ENCODE measurements at places on chromosomes 16 and 17.

- DNase-seq, result peak; percentile 80
Measured at GRCh38 chr17:56185491-56186221, 32.4 kb downstream of the ANKFN1 start.

- DNase-seq, result no peak
Measured at GRCh38 chr16:85640585-85640984, 27.5 kb downstream of the GSE1 start.

DNA sequence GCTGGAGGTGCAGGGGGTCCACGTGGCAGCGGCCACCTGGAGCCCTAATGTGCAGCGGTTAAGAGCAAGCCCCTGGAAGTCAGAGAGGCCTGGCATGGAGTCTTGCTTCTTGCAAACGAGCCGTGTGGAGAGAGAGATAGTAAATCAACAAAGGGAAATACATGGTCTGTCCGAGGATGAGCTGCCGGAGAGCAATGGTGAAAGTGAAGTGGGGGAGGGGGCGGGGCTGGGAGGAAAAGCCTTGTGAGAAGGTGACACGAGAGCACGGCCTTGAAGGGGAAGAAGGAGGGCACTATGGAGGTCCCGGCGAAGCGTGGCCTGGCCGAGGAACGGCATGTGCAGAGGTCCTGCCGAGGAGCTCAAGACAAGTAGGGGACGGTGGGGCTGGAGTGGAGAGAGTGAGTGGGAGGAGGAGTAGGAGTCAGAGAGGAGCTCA is 6.0 kb upstream of the SERPINF1 start:
- no peak for DNase-seq

DNA sequence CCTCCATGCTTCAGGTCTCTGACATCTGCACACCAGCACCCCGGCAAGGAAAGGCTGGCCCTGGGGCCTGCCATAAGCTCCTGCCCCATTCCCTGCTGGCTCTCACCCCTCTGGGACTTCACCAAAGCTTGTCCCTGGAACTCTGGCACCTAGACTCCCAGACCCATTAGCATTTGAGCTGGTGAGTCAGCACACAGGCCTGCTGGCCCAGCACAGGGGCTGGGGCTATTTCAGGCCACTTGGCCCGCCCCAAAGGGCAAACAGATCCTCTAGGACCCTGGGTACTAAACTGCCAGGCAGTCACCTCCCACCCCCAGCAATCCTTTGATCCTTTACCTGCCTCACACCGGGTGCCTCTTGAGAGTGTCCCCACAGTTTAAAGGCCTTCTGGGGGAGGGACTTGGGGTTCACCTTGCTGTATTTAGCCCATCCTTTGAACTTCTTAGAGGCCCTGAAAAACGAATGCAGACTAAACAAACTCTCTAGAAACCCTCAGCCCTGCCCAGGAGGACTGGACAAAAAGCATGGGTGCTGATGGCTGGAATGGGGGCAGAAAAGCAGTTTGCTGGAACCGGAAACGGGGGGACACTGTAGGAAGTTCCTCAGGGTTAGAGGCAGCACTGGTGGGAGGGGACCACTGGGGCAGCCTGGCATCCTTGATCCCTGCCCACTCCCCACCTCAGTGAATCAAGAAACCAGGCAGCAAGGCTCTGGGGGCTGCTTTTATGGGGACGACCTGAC is 3.2 kb upstream of the SAMD14 start:
- peak; percentile 48 for DNase-seq

DNA sequence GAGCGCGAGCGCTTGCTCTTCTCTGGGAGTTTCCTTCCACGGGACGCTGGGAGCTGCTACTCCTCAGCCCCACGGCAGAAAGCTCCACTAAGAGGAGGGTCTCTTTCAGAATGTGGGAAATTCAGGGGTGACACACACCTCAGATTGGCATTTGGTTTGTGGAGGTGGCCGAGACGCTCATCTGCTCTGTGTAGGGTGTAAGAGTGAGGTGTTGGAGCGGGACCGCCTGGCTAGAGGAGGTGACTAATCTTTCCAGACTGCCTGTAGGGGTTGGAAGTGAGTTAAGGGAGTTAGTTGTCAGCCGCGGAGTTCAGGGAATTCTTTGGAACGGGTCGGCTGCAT is 735 bp downstream of the PSMD11 start:
- DNase-seq, result peak; percentile 81

DNA sequence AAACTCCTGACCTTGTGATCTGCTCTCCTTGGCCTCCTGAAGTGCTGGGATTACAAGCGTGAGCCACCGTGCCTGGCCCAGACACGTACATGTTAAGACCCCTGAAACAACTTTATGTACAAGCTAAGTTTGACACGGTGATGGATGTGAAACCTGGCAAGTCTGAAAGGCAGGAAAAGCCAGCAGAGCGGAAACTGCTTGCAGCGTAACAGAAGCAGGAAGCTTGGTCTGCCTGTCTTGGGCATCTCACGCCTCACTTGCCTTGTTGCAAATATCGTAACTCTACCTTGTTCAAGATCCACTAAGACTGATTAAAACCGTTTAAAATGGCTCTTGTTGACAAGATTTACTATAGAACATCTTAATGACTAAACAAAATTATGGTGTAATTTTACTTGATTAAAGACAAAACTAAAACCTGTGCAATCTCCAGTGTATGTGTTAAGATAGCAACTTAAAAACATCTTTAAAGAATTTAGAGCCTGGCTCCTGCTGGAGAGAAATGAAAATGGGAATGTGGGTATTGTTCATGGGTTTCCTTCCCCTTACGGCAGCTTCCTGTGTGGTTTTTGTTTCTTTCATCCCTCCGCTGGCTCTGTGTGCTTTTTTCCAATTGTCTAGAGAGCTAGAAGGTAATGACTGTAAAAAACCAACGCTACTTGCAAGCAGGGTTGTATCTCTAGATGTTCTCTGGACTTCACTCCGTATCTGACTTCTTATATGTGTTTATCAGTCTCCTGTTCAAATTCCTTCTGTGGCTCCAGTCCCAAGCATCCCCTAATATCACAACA is 477.6 kb downstream of the XYLT1 start:
- no peak for DNase-seq

- no peak for DNase-seq
Measured at GRCh38 chr16:79042886-79043285, 557.7 kb downstream of the MAF start.

- DNase-seq, result peak; percentile 23
Measured at GRCh38 chr16:57123216-57123973, 31.0 kb downstream of the CPNE2 start.

DNA sequence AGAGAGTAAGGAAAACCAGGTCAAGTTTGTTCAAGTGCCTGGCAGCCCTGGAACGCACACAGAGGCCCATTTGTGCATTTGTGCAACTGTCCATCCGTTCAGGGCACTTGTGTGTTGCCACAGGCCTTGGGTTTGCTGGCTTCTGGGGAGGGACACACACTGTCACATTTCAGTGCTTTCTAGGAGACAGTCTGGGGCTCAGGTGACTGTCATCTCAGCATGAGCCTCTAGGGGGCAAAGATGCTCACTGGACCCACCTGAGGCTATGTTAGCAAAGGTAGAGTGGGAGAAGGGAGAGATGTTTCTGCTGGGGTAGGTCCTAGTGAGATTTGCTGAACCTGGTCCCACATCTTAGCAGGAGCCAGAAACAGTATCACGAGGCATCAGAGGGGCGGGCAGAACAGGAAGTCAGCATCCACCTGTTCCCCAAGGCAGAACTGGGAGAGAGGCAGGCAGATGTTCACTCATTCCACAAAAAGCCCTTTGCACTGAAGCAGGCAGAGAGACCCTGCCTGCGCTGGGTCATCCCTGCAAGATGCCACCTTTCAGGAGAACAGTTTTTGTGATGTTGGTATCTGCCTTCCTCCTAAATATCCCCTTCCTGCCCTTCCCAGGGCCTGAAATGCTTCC is 48.5 kb downstream of the RAI1 start:
- no peak for DNase-seq

DNA sequence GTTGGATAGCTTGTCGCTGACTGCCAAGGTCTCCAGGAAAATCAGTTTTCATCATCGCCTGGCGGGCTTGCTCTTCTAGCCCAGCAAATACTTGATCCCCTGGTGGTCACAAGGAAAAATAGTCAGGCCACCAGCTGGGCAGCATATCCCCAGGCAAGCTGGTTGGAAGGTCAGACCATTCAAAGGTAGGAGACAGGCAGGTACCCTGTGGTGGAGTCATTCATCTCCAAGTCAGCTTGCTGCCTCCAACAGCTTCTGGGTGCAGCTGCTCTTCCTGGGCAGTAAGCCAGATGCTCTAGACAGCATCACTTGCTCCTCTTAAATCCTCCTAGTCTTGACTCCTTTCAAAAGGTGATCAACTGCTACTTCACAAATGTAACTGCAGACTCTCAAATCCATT is 16.0 kb downstream of the ZNF821 start:
- DNase-seq, result no peak

- DNase-seq, result no peak
Measured at GRCh38 chr17:67126983-67127382, 82.6 kb downstream of the CACNG1 start.

DNA sequence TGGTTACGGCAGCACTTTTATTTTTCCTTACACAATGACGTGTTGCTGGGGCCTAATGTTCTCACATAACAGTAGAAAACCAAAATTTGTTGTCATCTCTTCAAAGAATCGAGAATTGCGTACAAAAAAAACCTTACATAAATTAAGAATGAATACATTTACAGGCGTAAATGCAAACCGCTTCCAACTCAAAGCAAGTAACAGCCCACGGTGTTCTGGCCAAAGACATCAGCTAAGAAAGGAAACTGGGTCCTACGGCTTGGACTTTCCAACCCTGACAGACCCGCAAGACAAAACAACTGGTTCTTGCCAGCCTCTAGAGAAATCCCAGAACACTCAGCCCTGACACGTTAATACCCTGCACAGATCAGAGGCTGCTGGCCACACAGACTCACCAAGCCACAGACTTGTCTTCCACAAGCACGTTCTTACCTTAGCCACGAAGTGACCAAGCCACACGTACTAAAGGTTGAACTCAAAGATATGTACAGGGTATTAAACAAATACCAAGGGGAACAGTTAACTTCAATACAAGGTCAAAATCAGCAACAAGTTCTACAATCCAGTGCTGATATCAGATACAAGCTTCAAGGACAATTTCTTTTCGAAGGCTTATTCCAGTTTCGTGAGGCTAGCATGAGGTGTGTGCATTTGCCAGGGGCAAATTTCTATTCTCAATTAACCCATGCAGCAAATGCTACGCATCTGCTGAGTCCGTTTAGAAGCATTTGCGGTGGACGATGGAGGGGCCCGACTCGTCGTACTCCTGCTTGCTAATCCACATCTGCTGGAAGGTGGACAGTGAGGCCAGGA is 2.4 kb downstream of the ACTG1 start:
- DNase-seq, result no peak

DNA sequence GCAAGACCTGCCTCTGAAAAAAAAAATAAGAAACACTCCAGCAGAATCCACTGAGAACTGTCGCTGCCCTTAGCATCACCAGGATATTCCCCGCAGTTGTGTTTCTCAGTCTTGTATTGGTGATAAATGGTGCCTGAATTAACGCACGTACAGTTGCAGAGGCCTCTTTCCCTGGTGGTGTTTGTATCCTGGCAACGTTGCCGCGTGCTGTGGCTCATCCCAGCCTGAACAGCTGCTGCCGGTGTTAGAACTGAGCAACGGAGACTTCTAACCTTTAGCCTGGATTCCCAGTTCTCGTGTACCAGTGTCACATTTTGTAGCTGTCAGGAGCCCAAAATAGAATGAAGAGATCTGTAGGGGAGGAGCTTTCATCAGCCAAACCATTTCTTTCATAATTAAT is 4.8 kb downstream of the MLYCD start:
- DNase-seq, result peak; percentile 81

GRCh38 chr16:27617665-27618064 is 67.7 kb downstream of the KATNIP start:
- peak; percentile 44 for DNase-seq

DNA sequence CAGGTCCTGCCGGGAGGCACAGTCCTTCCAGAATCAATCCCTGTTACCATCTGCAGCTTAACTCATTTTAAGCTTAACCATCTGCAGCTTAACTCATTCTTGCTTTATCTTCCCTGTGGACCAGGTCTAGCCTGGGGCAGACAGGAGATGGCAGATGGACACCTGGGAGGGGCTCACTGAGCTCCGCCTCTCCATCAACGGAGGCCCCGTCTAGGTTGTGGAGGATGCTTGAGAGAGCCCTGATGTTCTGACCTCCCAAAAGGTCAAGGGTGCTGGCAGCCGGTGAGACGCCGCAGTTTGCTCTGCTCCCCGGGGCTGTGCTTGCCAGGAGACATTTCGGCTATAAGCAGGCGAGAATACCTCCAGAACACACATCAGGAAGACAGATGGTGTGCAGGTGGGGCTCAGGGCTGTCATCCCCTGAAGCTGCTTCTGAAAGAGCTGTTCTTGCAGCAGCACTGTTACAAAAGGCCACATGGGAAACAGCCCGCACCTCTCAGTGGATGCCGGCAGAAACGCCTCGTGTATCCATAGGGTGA is 41.3 kb downstream of the BAIAP2 start:
- no peak for DNase-seq

GRCh38 chr16:87864331-87864989 is 4.8 kb downstream of the SLC7A5 start:
- no peak for DNase-seq

- DNase-seq, result peak; percentile 74
Measured at GRCh38 chr16:89721546-89722391, 432 bp downstream of the ZNF276 start.

DNA sequence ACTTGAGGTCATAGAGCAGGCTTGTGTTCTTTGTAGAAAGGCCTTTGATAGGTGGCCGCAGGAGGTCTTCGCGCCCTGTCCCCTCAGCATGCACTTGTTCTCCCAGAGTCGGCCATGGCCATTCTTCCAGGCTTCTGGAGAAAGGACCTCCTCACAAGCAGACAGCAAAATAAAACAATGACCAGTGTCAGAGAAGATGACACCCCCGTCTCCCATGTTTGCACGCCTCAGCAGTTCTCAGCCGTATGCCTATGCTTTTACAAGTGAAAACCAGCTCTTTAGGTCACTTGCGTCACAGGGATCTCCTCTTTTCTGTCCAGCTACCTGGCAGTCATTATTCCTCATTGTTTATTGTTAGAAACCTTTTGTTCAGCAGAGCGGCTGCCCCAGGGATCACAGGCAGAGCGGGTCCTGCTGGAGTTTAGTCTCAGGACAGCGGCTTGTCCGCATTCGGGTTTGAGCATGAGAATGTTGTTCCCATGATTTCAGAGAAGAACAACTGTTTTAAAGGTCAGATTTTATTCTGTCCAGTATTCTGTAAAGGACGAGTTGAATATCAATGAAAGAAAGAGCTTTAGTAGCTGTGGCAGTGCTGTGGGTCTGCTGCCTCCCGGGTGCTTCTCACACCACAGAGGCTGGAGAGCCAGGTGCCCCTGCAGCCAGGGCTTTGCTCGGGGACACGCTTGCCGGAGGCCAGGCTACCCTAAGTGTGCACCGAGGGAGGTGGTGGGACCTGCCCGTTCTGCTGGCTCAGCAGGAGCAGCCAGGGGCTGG is 123.9 kb downstream of the RPTOR start:
- no peak for DNase-seq
